ENCODE measurements at places on chromosomes 4 and X.

DNA sequence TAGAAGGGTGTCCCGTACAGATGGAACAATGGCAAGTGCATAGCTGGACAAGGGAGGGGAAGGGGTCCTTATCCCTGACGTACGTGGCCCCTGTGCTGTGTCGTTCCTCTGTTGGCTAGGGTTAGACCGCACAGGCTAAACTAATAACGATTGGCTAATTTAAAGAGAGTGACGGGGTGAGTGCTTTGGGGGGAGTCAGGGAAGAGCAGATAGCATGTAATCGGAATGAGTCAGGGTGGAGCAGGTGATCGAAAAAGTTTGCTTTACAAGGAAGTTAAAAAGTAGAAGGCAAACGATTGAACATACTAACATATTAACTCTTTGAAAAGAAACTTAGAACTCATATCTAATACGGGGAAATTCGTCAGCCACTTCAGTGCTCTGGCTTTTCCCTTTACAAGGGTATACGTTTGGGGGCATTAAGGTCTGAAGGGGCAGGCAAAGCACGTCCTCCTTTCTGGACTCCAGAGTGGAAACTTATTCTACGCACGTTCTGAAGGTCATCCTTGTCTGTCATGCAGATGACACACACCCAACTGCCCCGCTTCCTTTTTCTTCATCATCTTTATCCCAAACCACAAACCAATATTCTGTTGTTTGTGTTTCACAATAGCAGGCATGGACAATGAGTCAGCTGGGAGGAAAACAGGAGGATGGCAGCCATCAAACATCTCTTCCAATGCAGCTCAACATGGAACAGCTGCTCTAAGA, 10.2 kb upstream of the CRLF2 start:
- no peak for DNase-seq

GRCh38 chr4:14434483-14434882, 567.8 kb upstream of the CPEB2 start:
- no peak for DNase-seq

DNA sequence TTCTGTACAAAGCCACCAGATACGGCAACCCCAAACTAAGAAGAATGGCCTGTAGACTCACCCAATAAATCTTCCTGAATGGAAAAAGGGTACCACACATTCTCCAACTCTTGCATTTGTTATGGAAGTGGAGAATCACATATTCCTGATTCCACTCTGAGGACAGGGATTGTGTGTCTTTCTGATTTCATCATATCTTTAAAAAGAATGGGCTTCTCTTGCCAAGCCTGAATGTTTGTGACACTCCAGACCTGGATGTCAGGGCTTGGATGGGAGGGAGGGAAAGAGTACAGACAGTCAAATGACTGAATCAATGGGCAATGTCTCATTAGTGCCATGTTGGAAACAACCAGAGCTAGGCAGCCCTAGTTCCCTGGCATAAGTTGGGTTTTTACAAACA, 77.4 kb downstream of the PLAC1 start:
- DNase-seq, result no peak

DNA sequence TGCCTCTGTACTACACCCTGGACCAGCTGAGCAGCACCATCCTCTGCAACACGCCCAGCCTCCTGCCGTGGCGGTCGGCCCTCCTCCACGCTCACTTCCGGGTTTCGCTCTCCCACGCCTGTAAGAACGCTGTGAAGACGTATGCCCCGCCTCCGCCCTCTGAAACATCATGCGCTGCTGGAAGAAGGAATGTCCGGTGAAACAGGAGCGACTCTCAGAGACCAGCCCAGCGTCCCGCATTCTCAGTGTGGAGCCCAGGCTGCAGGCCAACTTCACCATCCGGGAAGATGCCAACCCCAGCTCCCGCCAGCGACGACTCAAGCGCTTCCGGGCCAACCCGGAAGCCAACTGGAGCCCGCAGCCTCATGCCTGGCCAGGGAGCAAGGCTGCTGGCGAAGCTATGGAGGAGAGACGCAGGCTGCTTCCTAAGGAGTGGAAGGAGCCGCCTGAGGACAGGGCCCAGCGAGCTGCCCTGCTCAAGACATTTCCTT, 186.1 kb upstream of the SLITRK2 start:
- DNase-seq, result no peak

DNA sequence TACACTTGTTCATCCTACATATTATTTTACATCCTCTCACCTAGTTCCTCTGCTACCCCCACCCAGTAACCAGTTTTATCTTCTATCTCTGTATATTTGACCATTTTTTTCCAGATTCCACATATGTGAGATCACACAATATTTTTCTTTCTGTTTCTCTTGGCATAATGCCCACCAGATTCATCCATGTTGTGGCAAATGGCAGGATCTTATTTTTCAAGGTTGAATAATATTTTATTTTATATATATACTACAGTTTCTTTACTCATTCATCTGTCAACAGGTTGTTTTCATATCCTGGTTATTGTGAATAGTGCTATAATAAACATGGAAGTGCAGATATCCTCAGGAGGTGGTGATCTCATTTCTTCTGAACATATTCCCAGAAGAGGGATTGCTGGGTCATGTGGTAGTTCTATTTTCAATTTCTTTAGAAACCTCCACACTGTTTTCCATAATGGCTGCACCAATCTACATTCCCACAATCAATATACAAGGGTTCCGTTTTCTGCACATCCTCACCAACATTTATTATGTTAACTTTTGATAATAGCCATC, 48.2 kb downstream of the THAP9 start:
- peak; percentile 41 for DNase-seq

DNA sequence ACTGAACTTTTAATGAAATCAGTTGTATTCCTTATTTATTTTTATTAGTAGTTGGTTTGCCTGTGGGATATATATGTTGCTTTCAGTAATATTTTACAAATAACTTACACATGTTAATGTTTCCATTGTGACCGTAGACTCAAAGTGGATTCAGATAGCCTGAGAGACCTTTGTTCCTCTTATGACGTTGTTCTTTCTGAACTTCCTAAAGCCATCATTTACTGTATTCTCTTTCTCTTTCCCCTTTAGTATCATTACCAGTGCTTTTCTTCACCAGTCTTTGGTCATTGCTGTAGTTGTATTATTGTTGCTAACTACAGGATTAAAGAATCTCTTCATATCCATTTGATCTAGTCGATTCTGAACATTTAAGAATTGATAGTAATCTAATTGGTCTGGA, 4.3 kb downstream of the STIM2 start:
- no peak for DNase-seq

DNA sequence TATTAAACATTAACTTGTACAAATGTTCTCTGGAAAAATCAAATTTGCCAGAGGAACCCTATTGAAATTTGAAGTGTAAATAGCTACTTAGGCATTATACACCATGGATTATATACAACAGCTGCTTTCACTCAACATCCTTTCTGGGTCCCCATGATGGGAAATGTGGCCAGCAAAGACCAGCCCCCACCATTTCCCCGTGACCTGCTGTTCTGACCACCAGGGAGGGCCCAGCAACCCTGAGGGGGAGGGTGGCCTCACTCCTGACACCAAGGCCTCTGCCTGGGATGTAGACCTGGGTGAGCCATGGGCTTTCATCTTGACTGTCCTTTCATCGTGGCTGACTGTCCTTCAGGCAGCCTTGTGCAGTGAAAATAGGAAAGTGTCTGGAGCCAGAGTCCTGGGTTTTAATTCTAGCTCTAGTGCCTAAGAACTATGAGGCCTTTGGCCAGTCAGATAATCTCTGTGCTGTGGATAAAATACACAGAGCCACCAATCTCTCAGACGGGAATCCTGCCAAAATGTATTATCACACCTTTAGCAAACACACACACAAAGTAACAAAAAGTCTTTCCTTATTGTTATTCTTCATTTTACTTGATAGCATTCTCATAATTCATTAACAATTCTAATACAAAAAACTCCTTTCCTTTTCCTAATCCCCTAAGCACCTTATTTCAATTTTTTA, 45.1 kb downstream of the NR3C2 start:
- DNase-seq, result no peak

- DNase-seq, result no peak
Observed at GRCh38 chrX:148024425-148025148, 43.5 kb downstream of the FMR1NB start.

DNA sequence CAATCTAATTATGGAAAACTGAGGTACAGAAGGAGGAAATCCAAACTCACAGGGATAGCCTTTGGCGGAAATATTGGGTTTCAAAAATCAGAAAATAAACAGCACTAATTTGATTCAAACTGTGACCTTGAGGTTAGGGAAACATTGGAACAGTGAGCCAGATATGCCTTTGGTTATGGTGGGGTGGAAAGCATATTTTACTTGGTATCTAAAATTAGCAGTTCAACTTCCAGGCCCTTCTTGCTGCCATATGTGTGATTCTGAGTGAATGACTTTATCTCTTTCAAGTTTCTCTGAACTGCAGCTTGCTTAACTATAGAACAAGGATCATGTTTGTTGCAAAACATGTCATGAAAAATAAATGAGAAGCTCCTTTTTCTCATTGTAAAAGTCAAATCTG, 240.9 kb upstream of the VEGFC start:
- DNase-seq, result no peak

DNA sequence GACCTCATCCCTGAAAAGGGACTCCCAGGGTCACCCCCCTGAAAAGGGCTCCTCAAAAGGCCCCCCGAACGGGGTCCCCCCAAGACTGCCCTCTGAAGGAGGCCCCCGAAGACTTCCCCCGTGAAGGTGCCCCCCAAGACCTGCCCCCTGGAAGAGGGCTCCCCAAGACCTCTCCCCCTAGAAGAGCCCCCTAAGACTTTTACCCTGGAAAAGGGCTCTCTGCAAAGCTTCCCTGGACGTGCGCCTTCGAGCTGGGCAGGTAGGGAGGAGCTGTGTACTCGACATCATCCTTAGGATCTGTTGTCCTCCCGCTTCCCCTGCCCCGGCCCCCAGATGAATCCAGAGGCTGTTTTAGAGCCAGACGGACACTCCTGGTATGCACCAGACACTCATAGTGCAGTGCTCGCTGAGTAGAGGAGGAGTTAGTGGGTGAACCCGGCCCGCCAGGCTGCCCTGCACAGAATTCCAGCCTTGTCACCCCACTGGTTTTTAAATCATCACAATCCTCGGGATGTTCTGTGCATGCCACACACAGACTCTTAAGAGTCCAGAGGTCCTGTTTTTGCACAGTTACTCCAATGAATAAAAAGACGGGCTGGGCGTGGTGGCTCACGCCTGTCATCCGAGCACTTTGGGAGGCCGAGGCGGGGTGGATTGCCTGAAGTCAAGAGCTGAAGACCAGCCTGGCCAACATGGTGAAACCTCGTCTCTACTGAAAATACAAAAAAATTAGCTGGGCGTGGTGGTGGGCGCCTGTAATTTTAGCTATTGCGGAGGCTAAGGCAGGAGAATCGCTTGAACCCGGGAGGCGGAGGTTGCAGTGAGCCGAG, 5.7 kb upstream of the SLC25A6 start:
- DNase-seq, result no peak

DNA sequence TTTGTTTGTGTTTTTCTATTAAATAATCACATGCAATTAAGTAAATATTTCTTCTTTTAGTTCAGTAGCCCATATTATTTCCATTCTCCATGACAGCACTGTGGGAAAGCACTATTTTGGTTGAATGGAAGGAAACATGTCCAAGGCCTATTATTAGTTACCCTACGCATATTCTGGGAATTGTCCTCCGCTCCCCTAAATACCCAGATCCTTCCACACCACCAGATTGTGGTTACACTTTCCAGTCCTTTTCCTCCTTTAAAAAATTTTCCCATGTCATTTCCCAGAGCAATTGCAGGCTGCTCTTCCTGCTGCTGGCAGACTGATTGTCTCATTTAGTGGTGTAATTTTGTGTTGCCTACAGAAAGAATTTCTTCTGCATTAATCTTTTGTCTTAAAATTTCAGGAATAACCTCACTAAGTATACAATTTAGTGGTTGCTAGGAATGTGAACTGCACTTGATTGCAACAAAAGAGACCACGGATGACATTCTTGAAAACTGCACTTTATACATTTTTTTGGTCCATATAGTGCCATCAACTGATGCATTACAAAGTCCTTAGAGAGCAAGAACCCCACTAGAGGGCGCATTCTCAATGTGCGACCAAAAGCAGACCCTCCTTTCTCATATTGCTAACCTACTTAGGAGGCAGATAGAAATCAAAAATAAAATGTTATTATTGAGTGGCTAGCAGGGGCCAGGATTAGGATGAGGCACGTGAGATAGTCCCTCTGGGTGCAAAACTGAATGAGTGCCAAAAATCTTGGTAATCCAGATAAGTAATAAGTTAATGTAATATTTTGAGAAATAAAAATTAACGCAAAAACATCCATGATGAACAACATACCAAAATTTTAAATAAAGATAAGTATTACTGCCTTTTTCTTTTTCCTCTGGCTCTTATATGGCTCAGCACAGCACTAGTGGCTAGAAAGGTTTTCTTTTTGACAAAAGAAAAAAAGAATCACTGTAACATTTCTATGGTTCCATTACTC, 98.8 kb upstream of the IQCM start:
- DNase-seq, result peak; percentile 19

DNA sequence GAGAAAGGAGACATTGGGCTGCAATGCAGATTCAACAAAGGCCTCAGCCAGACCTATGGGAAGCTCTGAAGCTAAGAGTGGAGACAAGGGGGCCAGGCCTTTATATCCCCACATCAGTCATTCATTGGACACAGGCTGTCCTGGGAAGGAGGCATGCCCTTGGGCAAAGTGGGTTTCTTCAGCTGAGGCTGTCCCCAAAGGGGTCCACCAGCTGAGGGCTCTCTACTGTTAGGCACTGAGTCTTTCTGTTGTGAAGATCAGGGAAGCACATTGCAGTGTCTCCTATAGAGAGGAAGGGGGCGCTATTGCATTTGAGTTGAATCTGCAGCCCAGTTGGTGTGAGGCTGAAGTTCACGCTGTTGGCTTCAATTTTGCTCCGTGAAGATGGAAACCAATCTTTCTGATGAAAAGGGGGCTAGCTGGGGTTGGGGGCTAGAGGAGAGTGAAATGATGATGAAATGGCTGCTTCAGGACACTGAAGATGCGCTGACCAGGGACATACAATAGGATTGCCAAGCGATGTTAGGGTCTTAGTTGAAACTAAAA, 48.0 kb downstream of the SLC25A5 start:
- DNase-seq, result peak; percentile 15

GRCh38 chr4:2060611-2061185, 1.6 kb downstream of the NAT8L start:
- no peak for DNase-seq

DNA sequence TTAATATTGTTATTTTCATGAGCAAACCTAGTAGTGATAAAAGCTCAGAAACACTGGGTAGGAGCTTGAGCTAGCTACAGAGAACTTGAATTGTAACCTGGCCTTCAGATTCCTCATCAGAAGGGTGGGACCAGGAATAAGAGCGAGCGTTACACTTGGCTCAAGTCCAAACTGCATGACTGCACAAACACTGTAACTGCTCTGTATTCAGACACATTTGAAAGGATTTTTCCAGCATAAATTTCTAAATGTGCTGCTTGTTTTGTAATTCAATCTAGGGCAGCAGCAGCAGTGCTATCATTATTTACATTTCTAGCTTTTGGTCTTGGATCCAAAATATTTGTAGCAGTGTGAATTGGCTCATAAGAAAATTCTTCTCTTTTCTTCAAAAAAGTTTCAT, 133.0 kb upstream of the TMLHE start:
- no peak for DNase-seq

DNA sequence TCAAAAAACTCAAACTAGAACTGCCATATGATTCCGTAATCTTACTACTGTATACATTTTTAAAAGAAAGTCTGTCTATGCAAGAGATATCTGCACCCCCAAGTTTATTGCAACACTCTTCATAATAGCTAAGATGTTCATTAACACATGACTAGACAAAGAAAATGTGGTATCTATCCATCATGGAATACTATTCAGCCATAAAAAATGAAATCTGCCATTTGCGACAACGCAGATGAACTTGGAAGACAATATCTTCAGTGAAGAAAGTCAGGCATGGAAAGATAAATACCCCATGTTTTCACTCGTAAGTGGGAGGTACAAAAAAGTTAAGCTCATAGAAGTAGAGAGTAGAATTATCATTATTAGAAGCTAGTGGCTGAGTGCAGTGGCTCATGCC, 87.3 kb upstream of the DHRSX start:
- DNase-seq, result no peak

Measured in pulmonary artery endothelial cell (primary cell).